Naive thymus-derived CD4-positive, alpha-beta T cell (primary cell): ENCODE measurements at places on chromosomes 2 and 18. TPM values are rescaled to one million over a fixed set of nuclear protein-coding genes. Genes with fewer than 3 reads are reported as not detected.

GRCh38 chr2:233449921-233450863, 95.9 kb downstream of the DGKD start:
- H3K4me1 ChIP-seq, result no peaks in the 10 kb centered on the region
- DNase-seq, result no peak
- no peak overlapping the region for H3K4me3 ChIP-seq
- no peak overlapping the region for H3K27ac ChIP-seq
- no peaks in the 10 kb centered on the region for H3K27me3 ChIP-seq
- H3K36me3 ChIP-seq, result peaks cover 62% of the 10 kb centered on the region

DNA sequence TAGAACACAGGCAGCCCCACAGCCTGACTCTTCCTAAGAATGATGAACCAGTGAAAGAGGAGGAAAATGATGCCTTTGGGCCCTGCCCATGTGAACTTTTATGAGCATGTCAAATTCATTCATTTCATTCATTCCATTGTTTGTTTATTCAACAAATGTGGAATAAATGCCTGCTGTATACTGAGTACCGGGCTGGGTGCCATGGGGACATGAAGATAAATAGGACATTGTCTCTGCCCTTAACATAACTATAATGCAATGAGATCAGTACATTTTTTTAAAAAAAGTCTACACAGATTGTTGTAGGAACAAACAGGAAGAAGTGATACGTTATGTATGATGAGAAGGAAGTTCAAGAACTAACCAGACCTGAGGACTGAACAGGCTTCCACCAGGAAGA, 14.7 kb downstream of the MREG start:
- no peak for DNase-seq
- no peak overlapping the region for H3K27ac ChIP-seq

DNA sequence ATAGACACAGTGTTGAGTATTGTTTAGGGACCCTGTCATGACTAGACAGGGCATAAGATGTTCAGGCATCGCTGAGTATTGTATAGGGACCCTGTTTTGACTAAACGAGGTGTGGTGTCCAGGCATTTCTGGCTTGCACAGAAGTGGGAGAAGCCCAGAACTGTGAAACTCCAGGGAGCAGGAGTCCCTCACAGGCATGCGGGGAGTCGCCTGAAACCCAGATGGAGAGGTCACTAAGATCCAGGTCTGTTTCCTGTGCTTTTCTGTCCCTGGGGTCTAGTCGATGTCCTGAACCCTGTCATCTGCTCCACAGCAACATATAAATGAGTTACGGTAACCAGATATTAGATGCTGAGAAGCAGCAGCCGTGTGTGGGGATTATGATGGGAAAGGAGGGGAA, 469.0 kb upstream of the SALL3 start:
- no peak overlapping the region for H3K27ac ChIP-seq
- H3K27me3 ChIP-seq, result no peaks in the 10 kb centered on the region
- no peak for DNase-seq
- H3K4me1 ChIP-seq, result no peaks in the 10 kb centered on the region
- H3K36me3 ChIP-seq, result no peaks in the 10 kb centered on the region
- no peak overlapping the region for H3K4me3 ChIP-seq

DNA sequence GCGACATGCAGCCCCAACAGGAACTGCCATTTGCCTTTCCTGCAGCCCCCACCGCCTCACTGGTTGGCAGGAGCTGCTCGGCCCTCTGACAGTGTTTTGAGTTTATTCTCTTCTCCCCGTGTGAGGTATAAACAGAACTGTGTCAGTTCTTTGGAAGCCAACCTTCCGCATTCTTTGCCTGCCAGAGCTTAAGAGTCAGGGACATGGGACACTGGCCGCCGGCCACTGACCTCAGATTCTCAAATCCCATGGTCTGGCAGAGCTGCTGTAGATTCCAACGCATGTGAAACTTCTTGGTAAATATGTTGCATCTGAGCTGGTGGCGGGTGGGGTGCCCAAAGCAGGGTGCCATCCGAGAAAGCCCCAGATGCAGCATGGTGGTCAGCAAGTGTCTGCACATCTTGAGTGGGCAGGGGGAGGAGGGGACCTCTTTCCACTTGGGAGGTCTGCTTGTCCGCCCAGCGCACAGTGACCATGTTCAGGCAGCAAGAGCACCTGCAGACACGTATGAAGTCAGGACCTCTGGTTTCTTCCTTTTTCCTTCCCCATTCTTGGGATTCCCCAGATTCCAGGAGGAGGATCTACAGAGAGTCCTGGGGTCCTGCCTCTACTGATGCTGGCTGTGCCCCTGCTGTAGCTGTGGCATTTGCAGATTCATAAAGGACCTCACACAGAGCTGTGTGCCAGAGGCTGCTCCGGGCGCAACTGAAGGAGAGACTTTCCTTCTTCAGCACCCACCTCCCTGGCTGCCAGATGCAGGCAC, 23.8 kb downstream of the ASB18 start:
- no peak overlapping the region for H3K4me3 ChIP-seq
- H3K27ac ChIP-seq, result no peak overlapping the region
- no peaks in the 10 kb centered on the region for H3K4me1 ChIP-seq
- no peaks in the 10 kb centered on the region for H3K36me3 ChIP-seq

Gene TSGA10
- polyA plus RNA-seq, result 29.5 TPM
